ENCODE measurements at places on chromosomes 4 and X.

- DNase-seq: no peak
Observed at GRCh38 chr4:7242766-7243165, 50.4 kb downstream of the SORCS2 start.

- no peak for DNase-seq
Observed at GRCh38 chr4:75800972-75801371, 76.6 kb downstream of the USO1 start.

- DNase-seq: no peak
Observed at GRCh38 chrX:54066841-54067240, 22.6 kb upstream of the PHF8 start.

DNA sequence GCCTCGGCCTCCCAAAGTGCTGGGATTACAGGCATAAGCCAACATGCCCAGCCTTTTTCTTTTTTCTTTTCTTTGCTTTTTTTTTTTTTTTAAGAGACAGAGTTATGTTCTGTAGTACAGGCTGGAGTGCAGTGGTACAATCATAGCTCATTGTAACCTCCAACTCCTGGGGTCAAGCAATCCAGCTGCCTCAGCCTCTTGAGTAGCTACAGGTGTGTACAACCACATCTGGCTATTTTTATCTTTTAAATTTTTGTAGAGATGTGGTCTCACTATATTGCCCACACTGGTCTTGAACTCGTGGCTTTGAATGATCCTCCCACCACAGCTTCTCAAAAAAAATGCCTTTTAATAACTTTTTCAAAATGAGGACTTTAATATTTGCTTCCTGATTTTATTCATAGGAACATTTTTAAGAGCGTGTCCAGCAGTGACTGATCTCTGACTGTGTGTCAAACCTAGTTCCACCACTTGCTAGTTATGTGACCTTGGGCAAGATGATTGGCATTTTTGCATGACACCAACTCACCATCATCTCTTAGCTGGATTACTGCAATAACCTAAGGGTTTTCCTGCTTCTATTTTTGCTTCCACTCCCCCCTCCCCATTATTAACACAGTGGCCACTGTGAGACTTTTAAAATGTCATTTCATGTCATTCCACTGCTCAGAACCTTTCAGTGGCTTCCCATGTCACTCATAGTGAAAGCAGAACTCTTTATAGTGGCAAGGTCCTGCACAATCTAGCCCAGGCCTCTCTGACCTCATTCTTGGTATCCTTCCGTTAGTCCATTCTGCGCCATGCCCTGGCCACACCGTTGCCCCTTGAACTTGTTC lies 4.5 kb upstream of the TNIP3 start:
- DNase-seq: no peak

- DNase-seq: no peak
Observed at GRCh38 chrX:3370656-3371055, 24.2 kb upstream of the MXRA5 start.

GRCh38 chr4:130542953-130543352 lies 1447.0 kb downstream of the C4orf33 start:
- DNase-seq: no peak

DNA sequence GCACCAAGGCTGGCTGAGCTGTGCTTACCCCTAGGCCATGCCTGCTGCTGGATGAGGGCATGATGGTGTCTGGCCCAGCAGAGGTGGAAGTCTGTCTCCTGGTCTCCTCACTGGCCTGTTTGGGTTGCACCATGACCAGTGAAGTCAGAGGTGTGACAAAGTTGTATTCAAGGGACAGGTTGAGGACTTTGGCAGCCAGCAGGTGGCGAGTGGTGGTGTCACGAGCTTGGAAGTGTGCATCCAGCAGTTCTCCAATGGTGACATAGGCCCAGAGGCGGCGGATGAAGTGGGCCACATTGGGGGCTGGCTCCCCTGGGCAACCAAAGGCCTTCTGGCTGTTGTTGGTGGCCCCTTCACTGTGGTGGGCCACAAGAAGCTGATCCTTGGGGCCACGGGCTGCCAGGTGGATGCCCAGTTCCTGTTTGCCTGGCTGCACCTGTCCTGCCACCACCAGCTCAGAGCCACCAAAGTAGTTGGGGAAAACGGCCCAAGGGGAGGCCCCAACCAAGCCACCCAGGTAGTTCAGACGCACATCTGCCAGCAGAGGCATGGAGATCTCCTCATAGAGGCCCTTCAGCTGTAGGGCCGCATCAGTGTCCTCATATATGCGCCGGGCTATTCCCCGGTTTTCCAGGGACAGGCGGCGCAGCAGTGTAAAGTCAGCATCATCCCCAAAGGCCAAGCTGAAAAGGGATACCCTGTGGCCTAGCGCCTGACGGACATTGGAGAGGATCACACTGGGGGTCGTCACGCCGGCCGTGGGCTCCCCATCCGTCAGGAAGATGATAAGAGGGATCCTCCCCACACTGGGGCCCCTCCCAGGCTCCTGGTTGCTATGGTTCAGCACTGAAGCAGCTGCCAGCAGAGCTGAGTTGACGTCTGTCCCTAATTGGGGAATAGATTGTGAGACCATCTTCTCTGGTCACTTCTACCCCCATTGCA lies 39.7 kb downstream of the ITIH6 start:
- DNase-seq: no peak

DNA sequence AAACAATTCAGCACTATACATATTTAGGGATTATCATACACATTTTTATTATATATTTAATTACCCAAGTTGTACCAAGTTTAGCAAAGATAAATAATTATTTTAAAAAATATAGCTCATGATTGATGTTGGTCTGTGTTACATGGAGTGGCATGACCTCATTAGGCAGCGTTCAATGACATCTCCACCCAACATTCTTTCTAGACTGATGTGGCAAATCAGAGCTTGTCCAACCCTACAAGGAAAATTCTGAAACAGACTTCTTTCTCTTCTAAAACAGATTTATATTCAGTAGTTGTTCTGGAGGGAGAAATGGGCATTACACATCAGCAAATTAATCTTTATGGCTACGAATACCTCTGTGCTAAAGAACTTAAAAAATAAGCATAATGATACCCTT lies 189.7 kb downstream of the PDGFC start:
- DNase-seq: no peak

- no peak for DNase-seq
Observed at GRCh38 chr4:25215511-25215910, 18.3 kb upstream of the PI4K2B start.

GRCh38 chr4:169665046-169665737 lies 44.8 kb downstream of the CLCN3 start:
- no peak for DNase-seq

GRCh38 chrX:9912351-9913145 lies 54.6 kb upstream of the CLDN34 start:
- no peak for DNase-seq

GRCh38 chr4:6380746-6381410 lies 91.5 kb downstream of the PPP2R2C start:
- DNase-seq: no peak

- DNase-seq: peak; percentile 7
Observed at GRCh38 chrX:103215425-103215991, 600 bp downstream of the BEX4 start.

GRCh38 chr4:114361249-114361648 lies 237.4 kb upstream of the UGT8 start:
- DNase-seq: no peak

- peak; percentile 75 for DNase-seq
Observed at GRCh38 chrX:46978341-46979291, 66.4 kb downstream of the JADE3 start.

GRCh38 chrX:2370456-2370855 lies 130.3 kb downstream of the DHRSX start:
- no peak for DNase-seq

GRCh38 chr4:52943677-52944076 lies 81.6 kb downstream of the RASL11B start:
- DNase-seq: no peak

DNA sequence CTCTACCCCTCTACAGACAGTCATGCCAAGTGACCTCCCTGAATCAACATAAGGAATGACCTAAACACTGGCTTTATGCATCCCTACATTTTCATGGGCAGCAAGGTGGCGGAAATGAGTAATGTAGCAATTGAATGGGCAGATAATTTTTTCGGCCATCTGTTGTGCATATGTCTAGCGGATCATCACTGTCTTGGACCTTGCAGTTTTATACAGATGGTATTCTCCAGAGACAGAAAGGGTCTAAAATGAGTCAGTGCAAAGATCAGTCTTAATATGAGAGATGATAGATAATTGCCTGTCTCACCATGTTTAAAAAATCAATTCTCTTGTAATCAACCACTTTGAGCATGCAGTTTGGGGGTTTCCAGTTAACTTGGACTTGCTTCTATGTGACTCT lies 177.3 kb upstream of the DKK2 start:
- no peak for DNase-seq

DNA sequence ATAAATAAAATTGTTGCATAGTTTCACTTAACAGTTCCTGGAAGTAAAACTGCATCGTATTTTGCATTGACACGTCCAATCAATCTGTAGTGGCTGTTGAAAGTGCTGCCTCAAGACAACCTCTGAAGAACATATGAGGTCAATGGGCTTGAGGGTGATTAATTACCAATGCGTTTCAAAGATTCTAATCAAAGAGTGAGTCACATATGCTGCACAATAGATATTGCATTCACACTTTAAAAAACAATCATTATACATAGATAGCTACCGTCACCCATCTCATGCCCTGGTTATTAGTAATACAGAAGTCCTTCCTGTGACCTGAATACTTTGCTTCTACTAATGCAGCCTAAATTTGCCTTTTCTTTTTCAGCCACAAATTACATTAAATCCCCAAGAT lies 743.3 kb upstream of the SLIT2 start:
- DNase-seq: no peak

GRCh38 chr4:86556791-86557415 lies 37.2 kb upstream of the PTPN13 start:
- no peak for DNase-seq

DNA sequence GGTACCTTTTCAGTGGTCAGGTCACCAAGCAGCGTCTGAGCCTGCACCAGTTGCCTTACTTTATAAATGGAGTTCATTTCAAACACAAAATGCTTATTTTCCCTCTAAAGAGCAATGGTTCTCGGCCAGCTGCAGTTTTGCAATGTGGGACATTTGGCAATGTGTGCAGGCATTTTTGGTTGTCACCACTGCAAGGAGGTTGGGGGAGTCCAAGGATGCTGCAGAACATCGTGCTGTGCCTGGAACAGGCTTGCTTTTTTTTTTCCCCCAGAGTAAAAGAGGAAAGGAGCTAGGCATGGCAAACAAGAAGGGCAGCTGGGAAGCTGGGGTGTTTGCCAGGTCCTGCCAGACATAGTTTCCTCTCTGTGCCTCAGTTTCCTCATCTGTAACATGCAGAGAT lies 115.6 kb downstream of the GPR143 start:
- no peak for DNase-seq

GRCh38 chr4:37977471-37978247 lies 17.5 kb downstream of the PTTG2 start:
- peak; percentile 68 for DNase-seq

DNA sequence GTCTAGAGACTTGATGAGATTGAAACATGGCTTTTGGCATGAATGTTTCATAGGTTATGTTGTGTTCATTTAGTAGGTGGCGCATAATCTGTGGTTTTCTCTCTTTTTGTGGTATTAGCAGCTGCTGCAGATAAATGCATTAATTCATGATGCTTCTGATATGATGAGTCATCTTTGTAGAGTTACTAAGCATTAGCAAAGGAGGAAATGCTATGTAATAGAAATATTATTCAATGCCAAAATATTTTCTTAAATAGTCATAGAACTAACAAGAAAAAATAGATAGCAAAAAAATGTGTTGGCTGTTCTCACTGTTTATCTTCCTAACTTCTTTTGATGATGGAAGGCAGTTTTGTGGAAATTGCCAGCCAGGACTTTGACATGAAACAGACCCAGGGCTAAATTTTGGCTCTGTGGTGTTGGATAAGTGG lies 3.6 kb downstream of the ZXDB start:
- no peak for DNase-seq

GRCh38 chrX:40104630-40104984 lies 6.8 kb upstream of the BCOR start:
- DNase-seq: no peak

DNA sequence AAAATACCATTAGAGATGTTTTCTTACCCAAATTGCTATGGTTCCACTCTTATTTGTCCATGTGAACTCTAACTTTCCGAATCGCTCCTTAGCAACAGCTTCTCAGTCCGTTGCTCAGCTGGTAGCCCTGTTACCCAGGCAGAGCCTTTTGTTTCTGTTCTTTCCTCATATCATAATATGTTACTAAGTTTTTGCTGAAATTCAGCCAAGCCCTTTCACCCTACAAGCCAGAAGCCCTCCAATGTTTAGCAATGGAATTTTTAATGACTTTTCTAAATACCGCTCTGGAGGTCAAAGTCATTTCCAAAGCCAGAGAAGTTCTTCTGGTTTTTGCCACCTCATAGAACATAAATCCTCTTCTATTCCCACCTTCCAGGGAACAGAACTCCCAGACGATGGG lies 1029.5 kb downstream of the C4orf33 start:
- DNase-seq: no peak

DNA sequence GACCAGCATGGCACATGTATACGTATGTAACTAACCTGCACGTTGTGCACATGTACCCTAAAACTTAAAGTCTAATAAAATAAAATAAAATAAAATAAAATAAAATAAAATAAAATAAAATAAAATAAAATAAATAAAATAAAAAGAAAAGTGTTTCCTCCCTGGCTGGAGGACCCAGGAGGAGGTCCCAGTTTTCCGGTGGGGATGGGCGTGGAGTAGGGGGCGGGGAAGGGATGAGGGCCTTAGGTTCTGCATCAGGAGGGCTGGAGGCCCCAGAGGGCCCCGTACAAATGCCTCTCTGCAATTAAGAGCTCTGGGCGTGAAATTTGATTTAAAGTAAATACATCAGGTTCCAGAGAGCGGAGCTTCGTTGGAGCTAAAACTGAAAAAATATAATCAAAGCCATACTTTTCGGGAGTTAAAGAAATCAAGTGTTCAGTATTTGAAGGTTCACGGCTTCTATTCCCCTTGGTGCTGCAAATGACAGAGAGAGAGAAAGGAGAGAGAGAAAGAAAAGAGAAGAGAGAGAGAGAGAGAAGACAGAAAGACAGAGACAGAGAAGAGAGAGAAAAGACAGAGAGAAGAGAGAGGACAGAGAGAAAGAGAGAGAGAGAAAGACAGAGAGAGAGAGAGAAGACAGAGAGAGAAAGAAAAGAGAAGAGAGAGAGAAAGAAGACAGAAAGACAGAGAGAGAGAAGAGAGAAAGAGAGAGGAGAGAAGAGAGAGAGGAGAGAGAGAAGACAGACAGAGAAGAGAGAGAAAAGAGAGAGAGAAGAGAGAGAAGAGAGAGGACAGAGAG lies 8.7 kb upstream of the SHOX start:
- DNase-seq: no peak

DNA sequence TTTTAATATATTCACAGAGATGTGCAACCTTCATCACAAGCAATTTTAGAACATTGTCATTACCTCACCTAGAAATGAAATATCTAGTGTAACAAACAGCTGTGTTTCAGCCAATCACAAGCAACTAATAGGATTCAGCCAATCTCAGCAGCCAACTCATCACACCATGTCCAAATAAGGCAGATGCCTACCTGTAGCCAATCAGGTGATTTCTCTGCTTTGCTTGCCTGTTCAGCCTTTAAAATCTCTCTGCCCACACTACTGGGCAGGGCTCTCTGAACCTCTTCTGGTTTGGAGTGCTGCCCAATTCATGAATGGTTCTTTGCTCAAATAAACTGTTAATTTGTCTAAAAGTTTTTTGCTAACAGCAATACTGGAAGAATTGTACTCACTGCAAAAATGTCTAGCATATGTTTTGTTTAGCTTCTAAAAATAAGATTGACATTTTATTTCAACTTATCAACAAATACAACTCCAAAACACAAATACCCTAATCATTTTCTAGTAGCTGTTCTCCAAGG lies 52.4 kb upstream of the IGFBP7 start:
- no peak for DNase-seq

Measured in stimulated activated CD4-positive, alpha-beta T cell treated with anti-CD3 and anti-CD28 coated beads, Interleukin-4, amount 100 ng/mL, for 24 hours (primary cell).